Activated naive CD8-positive, alpha-beta T cell treated with anti-CD3 and anti-CD28 coated beads, Interleukin-2, amount 50 U/mL, for 16 hours (primary cell): ENCODE measurements at places on chromosomes 1 and 21.

DNA sequence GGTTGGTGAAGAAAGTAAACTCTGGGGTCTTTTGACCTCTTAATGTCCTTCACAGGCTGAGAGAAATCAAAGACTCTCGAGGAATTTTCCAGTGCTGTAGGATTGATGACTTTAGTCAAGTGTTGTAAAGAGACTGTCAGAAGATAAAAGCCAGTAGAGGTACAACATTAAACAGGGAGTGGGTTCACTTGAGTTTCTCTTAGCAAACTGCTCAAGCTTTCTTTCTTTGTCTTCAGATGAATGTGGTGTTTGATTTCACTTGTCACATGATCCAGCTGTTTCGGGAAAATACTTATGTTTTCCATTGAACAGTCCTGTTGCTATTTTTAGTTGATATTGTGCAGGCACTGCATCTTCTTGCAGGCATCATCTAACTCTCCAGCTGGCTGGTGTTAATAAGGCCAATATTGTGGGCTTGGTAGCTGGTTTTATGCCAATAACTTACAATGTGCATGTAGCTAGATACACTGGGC is 45.6 kb downstream of the XCL2 start:
- no peak for DNase-seq

DNA sequence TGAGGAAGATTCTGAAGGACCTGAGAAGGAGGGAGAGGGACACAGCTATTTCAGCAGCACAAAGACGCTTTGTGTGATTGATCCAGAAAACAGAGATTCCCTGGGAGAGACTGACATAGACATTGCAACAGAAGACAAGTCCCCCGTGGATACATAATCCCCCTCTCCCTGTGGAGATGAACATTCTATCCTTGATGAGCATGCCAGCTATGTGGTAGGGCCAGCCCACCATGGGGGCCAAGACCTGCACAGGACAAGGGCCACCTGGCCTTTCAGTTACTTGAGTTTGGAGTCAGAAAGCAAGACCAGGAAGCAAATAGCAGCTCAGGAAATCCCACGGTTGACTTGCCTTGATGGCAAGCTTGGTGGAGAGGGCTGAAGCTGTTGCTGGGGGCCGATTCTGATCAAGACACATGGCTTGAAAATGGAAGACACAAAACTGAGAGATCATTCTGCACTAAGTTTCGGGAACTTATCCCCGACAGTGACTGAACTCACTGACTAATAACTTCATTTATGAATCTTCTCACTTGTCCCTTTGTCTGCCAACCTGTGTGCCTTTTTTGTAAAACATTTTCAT is 161.3 kb upstream of the SGIP1 start:
- DNase-seq = no peak

DNA sequence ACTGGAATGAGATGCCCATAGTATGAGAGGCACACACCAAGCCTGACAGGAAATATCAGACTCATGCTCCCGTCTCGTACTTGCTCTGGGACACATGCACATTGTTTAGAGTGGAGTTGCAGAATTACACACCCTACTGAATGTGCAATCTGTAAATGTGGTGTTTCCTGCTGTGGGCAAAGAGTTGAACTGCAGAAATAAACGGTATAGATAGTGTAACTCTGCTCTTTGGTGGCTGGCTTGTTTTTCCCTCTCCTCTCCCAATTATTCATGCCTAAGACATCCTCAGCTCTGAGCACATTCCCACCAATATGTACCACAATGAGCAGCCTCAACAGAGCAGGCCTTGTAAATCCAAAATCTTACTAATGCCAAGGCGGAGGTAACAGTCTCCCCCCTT is 90.1 kb upstream of the DIRAS3 start:
- no peak for DNase-seq

GRCh38 chr1:70353601-70354331 is 756 bp downstream of the ANKRD13C start:
- DNase-seq = no peak

GRCh38 chr1:147611021-147611426 is 59.3 kb downstream of the ACP6 start:
- no peak for DNase-seq

DNA sequence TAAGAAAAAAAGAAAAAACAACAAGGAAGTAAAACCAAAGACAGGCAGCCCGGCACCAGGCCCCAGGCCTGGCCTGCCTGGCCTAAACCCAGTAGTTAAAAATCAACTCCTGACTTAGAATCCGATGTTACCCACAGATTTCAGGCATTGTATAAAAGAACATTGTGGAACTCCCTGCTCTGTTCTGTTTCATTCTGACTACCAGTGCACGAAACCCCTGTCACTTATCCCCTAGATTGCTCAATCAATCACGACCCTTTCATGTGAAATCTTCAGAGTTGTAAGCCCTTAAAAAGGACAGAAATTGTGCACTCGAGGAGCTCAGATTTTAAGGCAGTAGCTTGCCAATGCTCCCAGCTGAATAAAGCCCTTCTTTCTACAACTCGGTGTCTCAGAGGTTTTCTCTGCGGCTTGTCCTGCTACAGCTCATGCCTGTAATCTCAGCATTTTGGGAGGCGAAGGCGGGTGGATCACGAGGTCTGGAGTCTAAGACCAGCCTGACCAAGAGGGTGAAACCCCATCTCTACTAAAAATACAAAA is 15.6 kb upstream of the MYOCOS start:
- no peak for DNase-seq

GRCh38 chr1:8314346-8315280 is 3.3 kb upstream of the SLC45A1 start:
- DNase-seq = no peak

DNA sequence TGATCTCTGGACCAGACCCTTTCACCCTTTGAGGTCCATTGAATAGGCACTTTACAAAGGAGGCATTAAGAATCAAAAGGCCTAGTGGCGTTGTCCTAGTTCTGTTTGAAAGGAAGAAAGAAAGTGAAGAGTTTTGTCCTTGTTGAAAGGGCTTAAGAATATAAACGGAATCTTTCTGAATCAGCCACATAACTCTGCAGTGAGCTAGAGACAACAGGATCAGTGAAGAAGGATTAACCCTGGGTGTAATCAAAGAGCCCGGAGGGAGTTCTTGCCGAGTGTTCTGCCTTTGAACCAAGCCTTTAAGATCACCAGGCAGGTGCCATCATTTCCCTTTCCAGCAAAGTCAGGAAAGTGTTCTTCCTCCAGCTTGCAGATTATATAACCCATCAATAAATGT is 54.8 kb upstream of the CNTN2 start:
- DNase-seq = no peak

GRCh38 chr1:30089024-30089430 is 634.4 kb downstream of the MATN1 start:
- no peak for DNase-seq

- DNase-seq = no peak
Measured at GRCh38 chr1:20137055-20137454, 2.1 kb upstream of the PLA2G2F start.

GRCh38 chr1:169985757-169986156 is 88.7 kb downstream of the KIFAP3 start:
- no peak for DNase-seq

DNA sequence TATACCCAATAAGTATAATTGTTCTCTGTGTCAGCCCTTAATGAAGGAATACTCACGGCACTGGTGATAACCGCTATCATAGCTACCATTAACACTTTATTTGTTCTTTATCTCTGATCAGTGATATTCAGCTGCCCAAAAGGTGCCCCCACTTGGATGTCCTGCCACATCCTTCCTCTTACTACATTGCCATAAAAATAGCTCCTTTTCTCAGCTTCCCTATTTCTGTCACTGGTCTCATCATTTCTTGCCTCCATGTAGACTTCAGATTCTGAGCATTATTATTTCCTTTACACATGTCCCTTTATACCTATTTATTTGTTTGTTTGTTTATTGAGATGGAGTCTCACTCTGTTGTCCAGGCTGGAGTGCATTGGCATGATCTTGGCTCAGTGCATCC is 2.7 kb upstream of the RAB29 start:
- DNase-seq = no peak

GRCh38 chr1:21939650-21940374 is 2.7 kb upstream of the HSPG2 start:
- DNase-seq = no peak

GRCh38 chr1:75345538-75346292 is 211.5 kb downstream of the LHX8 start:
- DNase-seq = no peak

GRCh38 chr1:203663294-203663693 is 36.7 kb downstream of the ATP2B4 start:
- DNase-seq = no peak

GRCh38 chr1:199083680-199084079 is 444.8 kb downstream of the PTPRC start:
- DNase-seq = no peak

DNA sequence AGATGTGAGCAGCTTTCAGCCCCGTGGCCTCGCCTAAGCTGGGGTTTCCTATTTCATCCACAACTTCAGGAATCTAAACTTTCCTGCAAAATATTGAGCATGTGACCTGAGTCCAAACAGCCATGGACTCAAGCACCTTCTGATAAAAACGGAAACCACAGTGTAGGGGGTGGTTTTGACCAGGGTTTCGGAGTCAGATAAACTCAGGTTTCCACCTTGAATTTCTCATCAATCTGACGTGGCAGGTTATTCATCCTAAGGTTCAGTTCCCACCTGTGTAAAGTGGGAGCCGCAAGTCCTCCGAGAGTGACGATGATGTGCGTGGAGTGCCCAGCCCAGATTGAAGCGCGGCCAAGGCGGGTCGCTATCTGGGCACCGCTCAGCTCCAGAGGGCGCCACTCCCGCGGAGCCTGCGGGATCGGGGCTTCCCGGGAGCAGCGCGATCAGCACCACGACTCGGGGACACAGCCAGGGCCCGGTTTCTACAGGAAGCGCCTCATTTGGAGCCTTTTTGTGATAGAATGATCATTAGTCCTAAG is 871 bp upstream of the ETS2 start:
- DNase-seq = no peak

- DNase-seq = no peak
Measured at GRCh38 chr1:61368876-61369275, 286.5 kb downstream of the NFIA start.

GRCh38 chr1:214496126-214496525 is 55.3 kb downstream of the PTPN14 start:
- DNase-seq = no peak

DNA sequence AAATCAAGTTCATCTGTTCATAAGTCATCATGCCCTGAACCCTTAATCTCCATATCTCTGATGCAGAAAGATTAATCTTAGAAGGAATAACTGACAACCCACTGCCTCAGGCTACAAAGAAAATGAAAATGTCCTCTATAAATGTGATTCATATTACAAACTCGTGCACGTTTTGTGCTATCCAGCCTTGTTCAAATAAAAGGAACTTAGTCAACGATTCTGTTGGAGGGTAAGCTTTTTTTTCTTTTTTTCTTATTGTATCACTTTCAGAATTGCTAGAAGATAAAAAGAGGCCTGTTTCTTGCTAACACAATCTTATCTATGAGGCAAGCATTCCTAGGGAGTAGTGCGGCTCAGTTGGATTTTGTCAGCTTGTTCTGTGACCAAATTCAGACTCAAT is 228.4 kb downstream of the TM2D1 start:
- DNase-seq = no peak

DNA sequence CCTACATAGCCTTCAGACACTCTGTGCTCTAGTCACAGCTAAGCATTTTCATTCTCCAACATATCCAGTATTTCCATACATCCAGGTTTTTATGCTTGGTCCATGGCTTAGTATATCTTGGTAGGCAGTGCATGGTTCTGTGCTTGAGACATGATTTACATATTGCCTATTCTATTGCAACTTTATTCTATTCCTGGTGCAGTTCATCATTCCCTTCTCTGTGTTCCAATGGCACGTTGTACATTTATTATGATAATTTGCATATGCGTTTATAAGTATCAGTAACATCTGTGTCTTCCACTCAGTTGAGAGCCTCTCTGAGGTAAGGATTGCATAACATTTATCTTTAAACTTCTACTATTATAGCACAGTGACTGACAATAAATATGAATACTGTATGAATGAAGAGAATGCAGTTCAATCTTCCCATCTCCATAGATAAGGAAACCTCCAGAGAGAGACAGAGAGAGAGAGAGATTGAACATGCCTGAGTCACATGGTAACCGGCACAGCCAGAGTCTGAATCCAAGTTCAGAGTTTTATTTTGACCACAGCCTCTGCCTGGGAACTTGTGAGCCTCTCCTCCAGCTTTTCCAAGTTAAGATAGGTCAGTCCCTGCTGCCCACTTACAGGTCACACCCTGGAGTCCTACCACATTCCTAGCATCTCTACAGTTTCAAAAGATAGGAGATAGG is 41.5 kb downstream of the PLPPR5 start:
- DNase-seq = no peak

- DNase-seq = no peak
Measured at GRCh38 chr1:43348343-43348808, 10.4 kb upstream of the CDC20 start.
